T-helper 9 cell (primary cell): ENCODE measurements at places on chromosomes 13 and 19.

DNA sequence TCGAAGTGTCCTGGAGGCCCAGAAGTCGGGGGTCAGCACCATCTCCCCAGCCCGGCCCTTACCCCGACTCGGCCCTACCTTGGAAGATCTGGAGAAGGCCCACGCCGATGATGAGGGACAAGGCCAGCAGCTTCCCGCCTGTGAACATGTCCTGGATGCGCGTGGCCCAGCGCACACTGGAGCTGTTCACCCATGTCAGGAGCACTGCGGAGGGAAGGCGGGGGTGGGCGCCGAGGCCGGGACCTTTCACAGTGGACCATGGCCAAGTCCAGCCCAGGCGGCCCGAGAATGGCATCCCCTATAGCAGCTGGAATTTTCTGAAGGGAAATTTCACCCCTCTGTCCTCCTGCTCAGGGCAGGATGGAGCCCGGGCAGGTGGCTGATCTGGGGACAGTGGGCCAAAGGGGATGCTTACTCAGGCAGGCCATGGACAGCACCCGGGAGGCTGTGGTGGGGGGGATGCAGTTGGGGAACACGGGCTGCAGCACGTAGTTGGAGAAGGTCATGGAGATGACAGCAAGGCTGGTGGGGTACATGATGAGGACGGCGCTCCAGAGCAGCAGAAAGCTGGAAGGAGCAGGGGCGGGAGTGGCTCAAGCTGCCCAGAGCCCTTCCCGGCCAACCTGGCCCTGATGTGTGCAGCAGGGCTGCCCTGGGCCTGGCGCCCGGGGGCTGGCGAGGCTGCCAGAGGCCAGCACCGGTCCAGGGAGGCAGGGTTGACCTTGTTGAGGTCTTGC, 13.0 kb downstream of the SLC7A10 start:
- no peak for DNase-seq

DNA sequence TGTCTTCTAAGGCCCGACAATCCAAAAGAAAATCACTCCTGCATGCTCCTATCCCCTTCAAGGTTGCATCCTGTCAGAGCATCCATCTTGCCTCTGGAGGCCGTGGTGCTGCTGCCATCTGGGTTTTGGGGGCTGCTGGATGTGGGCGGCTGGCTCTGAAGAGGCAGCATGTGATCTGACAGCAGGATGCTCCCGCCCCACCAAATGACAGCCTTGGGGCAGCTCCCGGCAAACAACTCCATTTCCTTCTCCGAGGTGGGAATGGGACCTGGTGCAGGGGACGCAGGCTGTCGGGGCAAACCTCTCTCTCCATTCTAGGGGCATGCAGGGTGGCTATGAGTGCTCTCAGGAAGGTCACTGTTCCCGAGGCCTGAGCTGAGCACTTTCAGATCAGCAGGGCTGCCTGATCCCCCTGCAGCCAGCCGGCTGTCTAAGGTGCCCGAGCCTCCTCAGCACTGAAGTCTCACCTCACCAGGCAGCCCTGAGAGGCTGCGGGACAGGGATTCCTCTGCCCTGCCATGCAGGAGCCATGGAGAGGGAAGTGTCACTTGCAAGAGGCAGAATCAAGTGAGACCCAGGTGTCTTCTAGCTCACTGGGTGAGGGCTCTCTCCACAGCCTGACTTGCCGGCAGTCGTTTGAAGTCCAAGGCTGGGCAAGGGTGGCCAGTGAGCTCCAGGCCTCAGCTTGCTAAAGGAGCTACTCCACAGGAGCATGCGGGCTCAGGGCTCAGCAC, 28.8 kb downstream of the TSSK6 start:
- no peak for DNase-seq

- DNase-seq = no peak
Measured at GRCh38 chr13:20582026-20582425, 15.1 kb downstream of the IFT88 start.

DNA sequence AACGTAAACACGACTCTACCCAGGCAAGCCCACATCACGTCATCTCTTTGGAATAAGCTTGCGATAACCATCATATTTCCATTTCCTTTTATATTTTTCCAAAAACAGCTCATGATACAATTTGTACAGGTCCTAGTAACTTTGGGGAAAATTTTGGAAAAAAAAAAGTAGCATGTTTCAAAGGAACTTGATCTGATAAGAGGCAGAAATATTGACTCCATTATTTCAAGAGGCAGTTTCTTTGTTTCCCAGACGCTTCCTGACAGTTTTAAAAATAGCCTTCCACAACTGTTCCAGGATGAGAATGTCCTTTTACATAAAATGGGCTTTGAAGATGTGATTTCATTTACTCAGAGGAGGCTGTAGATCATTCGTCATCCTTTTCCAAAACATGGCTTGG, 23.1 kb downstream of the KLF2 start:
- no peak for DNase-seq

DNA sequence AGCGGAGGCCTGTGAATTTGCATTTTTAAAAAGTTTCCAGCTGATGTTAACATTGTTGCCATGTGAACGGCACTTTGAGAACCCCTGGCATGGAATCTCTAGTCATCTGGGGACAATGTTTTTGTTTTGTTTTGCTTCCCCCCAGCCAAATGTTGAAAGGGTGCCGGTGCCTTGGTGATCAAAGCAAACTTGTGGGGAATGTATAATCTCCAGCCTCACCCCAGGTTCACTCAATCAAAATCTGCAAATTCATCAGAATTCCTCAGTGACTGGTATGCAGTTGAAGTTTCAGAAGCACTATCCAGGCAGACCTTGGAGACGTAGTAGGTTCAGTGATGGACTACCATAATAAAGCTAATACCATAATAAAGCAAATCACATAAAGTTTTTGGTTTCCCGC, 428.7 kb downstream of the MYO16 start:
- DNase-seq = no peak
